ENCODE measurements at places on chromosomes 11 and 22. TPM values are rescaled to one million over a fixed set of nuclear protein-coding genes. Genes with fewer than 3 reads are reported as not detected.

GRCh38 chr11:17630936-17631335 lies 83.9 kb downstream of the OTOG start:
- H3K27ac ChIP-seq = no peak overlapping the region
- H3K36me3 ChIP-seq = no peaks in the 10 kb centered on the region
- DNase-seq = no peak
- H3K27me3 ChIP-seq = peaks cover 23% of the 10 kb centered on the region

- H3K36me3 ChIP-seq = peaks cover 1% of the 10 kb centered on the region
- no peaks in the 10 kb centered on the region for H3K27me3 ChIP-seq
- no peak overlapping the region for H3K4me3 ChIP-seq
- H3K27ac ChIP-seq = no peak overlapping the region
Observed at GRCh38 chr11:47132490-47132889, 44.2 kb downstream of the ARFGAP2 start.

The OR8K5 gene
- not detected for polyA plus RNA-seq

DNA sequence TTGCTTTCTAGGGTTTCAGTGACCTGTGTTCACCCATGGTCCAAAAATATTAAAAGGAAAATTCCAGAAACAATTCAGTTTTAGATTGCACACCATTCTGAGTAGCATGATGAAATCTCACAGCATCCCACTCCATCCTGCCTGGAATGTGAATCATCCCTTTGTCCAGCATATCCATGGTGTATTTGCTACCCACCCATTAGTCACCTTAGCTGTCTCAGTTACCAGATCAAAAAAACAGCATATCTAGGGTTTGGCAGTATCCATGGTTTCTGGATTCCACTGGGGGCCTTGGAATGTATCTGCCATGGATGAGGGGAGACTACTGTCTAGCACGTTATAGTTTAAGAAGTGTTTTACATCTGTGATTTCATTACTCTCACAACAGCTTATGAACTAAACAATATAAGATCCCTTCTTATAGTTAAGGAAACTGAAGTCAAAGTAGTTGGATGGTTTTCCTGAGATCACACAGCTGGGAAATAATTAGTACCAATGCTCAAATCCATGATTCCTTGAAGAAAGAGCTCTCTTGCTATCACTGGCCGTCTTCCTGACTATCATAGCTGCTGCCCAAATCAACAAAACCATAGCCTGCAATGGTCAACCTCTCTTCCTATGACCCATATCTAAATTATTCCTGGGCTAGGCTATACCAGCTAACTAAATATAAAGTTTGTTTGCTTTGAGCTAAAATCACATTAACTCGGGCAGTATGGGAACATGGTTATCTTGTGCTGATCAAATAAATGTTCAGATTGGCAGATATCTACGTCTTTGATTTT lies 122.6 kb downstream of the MICAL2 start:
- H3K4me3 ChIP-seq = no peak overlapping the region
- DNase-seq = no peak
- H3K4me1 ChIP-seq = peaks cover 15% of the 10 kb centered on the region
- no peaks in the 10 kb centered on the region for H3K36me3 ChIP-seq
- H3K27ac ChIP-seq = no peak overlapping the region

GRCh38 chr11:95095858-95096587 lies 6.4 kb downstream of the ENDOD1 start:
- H3K36me3 ChIP-seq = no peaks in the 10 kb centered on the region
- H3K4me3 ChIP-seq = no peak overlapping the region
- DNase-seq = no peak

The TYR gene
- polyA plus RNA-seq = not detected

DNA sequence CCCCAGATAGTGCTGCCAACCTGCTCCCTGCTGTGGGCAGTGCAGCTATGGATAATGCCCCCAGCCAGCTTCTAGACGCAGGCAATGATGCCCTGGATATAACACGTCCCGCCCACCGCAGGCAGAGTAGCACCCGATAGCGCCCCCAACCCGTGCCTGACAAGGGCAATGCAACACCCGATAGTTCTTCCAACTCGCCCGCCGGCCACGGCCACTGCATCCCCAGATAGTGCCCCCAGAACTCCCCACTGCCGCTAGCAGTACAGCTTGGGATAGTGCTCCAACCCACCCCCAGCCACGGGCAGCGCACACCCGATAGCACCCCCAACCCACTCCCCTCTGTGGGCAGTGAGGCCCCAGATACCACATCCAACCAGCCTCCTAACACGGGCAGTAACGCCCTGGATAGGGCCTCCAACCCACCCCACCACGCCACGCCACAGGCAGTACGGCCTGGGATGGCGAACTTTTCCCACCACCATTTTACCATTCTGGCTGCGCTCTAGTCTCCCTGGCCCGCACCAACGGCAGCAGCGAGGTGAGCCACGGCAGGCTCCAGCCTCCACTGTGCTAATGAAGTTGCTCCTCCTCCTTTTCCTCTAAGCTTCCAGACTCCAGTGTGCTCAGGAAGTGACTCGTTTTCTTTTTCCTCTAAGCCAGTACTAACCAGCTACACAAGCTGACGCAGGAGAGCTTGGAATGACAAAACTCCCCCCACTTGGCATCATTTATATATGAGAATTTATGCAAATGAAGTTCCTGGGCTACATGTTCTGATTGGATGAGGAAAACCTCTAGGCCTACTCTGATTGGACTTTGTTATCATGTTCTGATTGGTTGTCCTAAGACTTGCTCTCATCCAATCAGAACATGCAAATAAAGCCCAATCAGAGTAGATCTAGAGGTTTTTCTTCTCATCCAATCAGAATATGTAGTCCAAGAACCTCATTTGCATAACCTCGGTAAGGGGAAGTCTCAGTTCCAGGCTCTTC lies 3.0 kb upstream of the RFPL3 start:
- no peaks in the 10 kb centered on the region for H3K27me3 ChIP-seq
- H3K4me3 ChIP-seq = peak overlapping the region; percentile 32
- H3K27ac ChIP-seq = peak overlapping the region; percentile 26
- no peaks in the 10 kb centered on the region for H3K4me1 ChIP-seq
- no peaks in the 10 kb centered on the region for H3K36me3 ChIP-seq
- peak; percentile 16 for DNase-seq

DNA sequence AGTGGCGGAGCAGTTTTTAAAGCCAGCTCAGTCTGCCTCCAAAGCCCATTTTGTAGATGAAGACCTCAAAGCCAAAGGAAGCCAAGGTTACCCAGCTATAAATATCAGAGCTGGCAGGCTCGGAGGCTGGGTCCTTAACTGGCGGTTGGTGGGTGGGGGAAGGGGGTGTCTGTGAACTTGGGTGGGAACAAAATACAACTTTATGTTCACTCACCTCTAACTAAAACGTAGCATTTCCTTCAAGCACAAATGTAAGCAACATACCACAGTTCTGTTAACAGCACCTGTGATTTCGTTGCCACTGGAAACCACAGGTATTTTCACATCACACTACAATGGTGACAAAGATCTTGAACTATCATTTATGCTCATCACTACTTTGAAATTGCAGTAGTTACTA lies 99.7 kb upstream of the SYT13 start:
- no peak overlapping the region for H3K27ac ChIP-seq
- DNase-seq = no peak
- H3K4me1 ChIP-seq = no peaks in the 10 kb centered on the region
- H3K36me3 ChIP-seq = no peaks in the 10 kb centered on the region
- H3K4me3 ChIP-seq = no peak overlapping the region

The LDHAL6A gene
- polyA plus RNA-seq = 0.94 TPM

The SHANK2 gene
- polyA plus RNA-seq = 22.0 TPM

The SYT12 gene
- polyA plus RNA-seq = 0.10 TPM

GRCh38 chr11:128843198-128843785 lies 23.8 kb downstream of the KCNJ1 start:
- no peak for DNase-seq
- no peaks in the 10 kb centered on the region for H3K27me3 ChIP-seq
- H3K4me3 ChIP-seq = no peak overlapping the region
- peaks cover 5% of the 10 kb centered on the region for H3K4me1 ChIP-seq
- H3K36me3 ChIP-seq = no peaks in the 10 kb centered on the region
- H3K27ac ChIP-seq = no peak overlapping the region

DNA sequence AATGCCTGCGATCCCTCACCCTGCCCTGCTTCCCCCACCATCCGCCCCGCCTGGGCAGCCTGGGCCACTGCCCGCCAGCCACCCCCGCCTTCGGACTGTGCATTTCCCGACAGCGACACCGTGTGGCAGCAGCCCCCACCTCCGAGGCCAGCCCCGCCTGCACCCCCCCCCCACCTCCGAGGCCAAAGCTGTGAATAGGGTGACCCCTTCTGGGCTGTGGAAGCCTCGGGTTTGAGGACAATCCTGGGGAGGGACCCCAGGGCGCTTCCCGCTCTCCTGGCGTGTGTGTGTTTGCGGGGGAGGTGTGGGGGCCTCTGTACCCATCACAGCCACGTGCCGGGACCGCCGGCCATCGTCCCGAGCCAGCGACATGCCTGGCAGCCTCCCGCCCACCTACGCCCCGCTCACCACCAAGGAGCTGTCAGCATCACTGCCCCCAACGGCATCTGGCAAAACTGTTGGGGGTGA lies 33.8 kb upstream of the PPARA start:
- H3K27me3 ChIP-seq = no peaks in the 10 kb centered on the region
- peaks cover 4% of the 10 kb centered on the region for H3K4me1 ChIP-seq

The WNT11 gene
- polyA plus RNA-seq = 64.0 TPM

The DCDC1 gene
- 2.2 TPM for polyA plus RNA-seq

- no peak overlapping the region for H3K4me3 ChIP-seq
- H3K4me1 ChIP-seq = no peaks in the 10 kb centered on the region
- H3K27ac ChIP-seq = no peak overlapping the region
- no peaks in the 10 kb centered on the region for H3K36me3 ChIP-seq
- no peaks in the 10 kb centered on the region for H3K27me3 ChIP-seq
Observed at GRCh38 chr11:125554038-125554437, 15.2 kb upstream of the EI24 start.

- H3K27ac ChIP-seq = no peak overlapping the region
- H3K36me3 ChIP-seq = no peaks in the 10 kb centered on the region
- no peaks in the 10 kb centered on the region for H3K4me1 ChIP-seq
- H3K4me3 ChIP-seq = no peak overlapping the region
- H3K27me3 ChIP-seq = no peaks in the 10 kb centered on the region
Observed at GRCh38 chr11:123628936-123629683, 25.3 kb downstream of the SCN3B start.

GRCh38 chr11:126924376-126925040 lies 76.1 kb downstream of the KIRREL3 start:
- DNase-seq = no peak
- H3K27me3 ChIP-seq = no peaks in the 10 kb centered on the region
- H3K27ac ChIP-seq = no peak overlapping the region

The MRGPRE gene
- polyA plus RNA-seq = 0.11 TPM

DNA sequence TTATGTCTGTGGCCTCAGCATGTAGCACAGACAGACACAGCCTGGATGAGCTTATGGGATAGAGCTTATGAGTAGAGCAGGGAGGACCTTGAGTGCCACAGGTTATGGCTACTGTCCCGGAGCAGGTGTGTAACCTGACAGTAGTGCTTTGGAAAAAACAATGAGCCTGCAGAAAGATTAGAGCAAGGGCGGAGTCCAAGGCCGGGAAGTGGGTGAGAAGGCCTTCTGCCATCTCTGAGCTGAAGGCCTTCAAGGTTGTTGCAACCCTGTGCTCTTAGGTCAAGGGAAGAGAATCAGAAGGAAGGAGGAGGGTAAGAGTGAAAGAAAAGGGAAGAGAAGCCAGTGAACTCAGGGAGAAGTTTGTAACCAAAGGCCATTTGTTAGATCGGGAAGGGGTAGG lies 3.9 kb upstream of the TAGLN start:
- no peaks in the 10 kb centered on the region for H3K27me3 ChIP-seq

The UNC93B1 gene
- polyA plus RNA-seq = 16.3 TPM

- no peaks in the 10 kb centered on the region for H3K36me3 ChIP-seq
- no peak for DNase-seq
- no peak overlapping the region for H3K4me3 ChIP-seq
Observed at GRCh38 chr11:110907629-110908028, 195.4 kb upstream of the ARHGAP20 start.
